Stimulated activated CD8-positive, alpha-beta memory T cell treated with anti-CD3 and anti-CD28 coated beads, Interleukin-2, amount 100 ng/mL, for 1 hour (primary cell): ENCODE measurements at places on chromosomes 13 and 19.

GRCh38 chr13:60282186-60282585 lies 114.8 kb upstream of the TDRD3 start:
- DNase-seq = no peak

- no peak for DNase-seq
These were observed 56.8 kb downstream of the DNAJC15 start for GRCh38 chr13:43080199-43080598.

GRCh38 chr19:4014541-4015491 lies 7.3 kb downstream of the PIAS4 start:
- DNase-seq = no peak

- no peak for DNase-seq
These were observed 8.1 kb upstream of the ICAM1 start for GRCh38 chr19:10262771-10263170.

DNA sequence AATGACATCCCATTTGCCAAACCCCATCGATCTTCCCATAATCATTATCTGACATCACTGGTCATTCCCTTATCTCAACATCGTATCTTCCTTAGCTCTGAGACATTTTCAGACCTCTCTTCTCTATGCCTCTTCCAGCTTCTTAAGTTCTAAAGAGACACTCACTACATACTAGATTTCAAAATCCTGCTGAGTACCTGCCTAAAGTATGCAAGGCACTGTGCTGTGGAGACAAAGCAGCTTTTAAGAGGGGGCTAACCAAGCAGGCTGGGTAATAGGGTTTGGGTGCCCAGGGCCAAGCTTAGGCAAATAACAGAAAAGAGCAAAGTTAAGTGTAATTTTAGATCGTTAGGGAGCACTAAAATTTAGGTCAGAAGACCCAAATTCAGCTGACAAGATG lies 3.4 kb upstream of the POMP start:
- DNase-seq = no peak

DNA sequence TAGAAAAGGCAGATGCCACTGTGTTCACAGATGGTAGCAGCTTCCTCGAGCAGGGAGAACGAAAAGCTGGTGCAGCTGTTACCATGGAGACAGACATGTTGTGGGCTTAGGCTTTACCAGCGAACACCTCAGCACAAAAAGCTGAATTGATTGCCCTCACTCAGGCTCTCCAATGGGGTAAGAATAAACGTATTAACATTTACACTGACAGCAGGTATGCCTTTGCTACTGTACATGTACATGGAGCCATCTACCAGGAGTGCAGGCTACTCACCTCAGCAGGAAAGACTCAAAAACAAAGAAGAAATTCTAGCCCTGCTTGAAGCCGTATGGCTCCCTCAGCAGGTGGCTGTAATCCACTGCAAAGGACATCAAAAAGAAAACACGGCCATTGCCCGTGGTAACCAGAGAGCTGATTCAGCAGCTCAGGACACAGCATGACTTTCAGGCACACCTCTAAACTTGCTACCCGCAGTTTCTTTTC lies 197.7 kb downstream of the ZNF737 start:
- no peak for DNase-seq

DNA sequence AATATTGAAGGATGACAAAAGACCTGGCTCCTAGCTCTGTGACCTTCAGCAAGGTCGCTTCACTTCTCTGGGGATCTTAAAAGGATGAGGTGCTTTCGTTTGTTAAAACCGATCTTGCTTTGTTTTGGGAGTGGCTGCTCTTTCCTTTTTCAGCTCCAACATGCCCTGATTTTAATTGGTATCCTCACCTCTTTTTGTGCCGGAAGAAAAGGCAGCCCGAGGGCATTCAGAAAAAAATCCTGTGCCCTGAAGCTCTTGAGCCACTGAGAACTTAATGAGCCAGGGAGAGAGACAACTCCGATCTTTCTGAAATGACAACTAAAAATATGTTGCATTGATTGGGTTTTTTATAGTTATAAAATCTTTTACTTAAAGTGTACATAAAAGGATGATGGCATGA lies 19.4 kb downstream of the CLDN10 start:
- DNase-seq = no peak

- DNase-seq = no peak
These were observed 5.5 kb upstream of the METTL21C start for GRCh38 chr13:102700088-102701031.

DNA sequence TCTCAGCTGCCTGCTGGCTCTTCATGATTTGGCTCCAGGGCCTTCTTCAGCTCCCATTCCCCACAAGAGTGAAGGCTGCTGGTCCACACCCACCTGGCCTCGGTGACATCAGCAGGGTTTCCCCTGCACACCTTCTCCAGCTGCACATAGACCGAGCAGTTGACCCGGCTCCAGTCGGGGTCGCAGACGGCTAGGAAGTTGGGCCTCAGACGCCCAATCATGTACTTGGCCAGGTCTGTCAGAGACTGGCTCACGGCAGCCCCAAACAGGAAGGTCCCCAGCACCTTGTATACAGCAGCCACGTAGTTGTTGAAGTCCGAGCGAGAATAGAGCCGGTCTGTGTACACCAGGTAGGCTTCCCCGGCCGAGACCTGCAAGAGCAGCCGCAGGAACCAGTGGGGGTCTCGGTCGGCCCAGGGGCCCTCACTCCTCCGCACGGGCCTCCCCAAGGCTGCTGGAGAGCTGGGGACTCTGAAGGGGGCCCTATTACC lies 3.8 kb downstream of the PLPP2 start:
- no peak for DNase-seq

GRCh38 chr19:47697863-47698609 lies 15.2 kb upstream of the EHD2 start:
- DNase-seq = peak; percentile 22

DNA sequence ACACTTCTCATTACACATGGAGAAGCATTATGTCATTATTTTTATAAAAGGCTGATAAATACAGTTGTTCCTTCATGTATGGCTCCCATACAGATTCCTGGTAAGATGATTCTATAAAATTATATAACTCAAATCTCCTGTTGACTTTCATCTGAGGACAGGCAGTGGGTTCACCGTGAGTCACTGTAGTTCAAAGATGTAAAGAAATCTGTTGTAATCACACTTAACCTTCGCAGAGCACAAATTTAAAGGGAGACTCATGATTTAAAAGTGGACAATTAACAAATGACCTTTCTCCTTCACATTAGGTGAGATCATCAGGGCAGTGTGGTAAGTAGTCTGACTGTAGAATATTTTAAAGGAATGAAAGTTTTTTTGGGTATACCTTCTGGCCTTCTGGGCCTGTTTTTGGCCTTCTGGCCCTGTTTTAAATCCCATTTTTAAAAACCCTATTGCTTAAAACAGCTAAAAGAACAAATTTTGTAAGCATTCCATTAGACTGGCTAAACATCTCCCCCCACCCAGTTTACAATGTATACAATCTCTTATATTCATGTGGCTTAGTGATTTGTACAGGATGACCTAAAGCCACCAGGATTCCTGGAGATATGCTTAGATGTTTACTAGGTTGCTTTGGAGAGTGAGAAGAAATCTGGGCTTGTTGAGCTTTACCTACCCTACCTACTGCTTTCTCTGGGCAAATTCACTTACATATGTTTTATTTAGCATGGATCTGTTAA lies 171.2 kb downstream of the ITGBL1 start:
- no peak for DNase-seq

DNA sequence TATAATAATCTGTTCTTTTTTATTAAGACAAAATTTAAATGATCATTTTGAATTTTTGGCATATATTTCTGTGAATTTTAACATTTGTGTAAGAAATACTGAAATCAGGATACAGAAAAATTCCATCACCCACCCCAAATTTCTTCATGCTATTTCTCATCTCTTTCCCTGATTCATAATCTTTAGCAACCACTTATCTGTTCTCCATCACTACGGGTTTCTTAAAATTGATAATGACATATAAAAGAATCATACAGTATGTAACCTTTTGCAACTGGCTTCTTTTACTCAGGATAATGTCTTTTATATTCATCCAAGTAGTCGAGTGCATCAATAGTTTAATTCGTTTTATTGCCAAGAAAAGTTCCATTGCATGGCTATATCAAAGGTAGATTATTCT lies 1627.0 kb downstream of the PCDH9 start:
- DNase-seq = no peak

DNA sequence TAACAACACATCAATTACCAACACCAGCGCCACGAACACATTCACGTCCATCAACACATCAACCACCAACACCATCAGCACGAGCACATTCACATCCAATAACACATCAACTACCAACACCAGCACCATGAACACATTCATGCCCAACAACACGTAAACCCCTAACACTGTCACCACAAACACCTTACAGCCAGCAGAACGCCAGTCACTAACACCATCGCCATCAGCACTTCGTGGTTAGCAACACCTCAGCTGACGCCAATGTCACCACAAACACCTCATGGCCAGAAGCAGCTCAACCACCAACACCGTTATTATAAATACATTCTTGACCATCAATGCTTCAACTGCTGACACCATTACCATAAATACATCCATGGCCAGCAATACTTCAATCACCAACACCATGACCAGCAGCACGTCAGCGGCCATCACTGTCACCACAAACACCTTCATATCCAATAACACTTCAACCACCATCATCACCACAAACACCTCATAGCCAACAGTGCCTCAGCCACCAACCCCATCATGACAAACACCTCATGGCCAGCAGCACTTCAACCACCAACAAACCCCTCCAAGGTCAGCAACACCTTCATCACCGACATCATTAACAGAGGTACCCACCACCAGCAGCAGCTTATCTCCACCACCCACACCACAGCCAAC lies 9.4 kb downstream of the FCER2 start:
- no peak for DNase-seq
